ENCODE measurements at places on chromosomes 12 and 14.

- DNase-seq = no peak
Observed at GRCh38 chr14:84535484-84535883, 994.5 kb upstream of the FLRT2 start.

DNA sequence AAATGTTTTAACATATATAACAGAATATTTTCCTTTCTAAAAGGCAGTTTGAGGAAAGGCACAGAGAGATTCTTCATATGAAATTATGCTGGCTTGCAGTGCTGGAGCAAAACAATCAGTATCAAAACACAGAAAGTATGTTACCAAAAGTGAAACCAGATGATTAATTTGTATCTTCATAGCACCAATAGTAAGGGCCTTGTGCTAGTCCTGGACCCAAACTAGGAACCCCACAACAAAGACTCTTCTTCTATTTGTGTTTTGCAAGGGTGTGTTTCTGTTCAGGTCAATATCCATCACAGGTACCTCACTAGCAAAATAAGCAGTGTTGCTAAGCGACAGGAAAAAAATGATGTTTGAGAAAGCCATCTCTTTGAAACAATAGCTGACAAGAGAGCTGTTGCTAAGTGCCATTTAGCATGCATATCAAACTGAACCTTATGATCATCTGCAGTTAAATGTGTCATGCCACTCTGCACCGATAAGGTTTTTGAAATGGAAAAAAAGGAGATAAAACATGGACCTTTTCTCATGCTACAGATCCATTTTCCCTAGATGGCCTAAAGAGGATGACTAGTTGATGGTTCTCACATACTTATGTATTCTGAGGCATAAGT lies 196.2 kb upstream of the ALG10 start:
- no peak for DNase-seq

DNA sequence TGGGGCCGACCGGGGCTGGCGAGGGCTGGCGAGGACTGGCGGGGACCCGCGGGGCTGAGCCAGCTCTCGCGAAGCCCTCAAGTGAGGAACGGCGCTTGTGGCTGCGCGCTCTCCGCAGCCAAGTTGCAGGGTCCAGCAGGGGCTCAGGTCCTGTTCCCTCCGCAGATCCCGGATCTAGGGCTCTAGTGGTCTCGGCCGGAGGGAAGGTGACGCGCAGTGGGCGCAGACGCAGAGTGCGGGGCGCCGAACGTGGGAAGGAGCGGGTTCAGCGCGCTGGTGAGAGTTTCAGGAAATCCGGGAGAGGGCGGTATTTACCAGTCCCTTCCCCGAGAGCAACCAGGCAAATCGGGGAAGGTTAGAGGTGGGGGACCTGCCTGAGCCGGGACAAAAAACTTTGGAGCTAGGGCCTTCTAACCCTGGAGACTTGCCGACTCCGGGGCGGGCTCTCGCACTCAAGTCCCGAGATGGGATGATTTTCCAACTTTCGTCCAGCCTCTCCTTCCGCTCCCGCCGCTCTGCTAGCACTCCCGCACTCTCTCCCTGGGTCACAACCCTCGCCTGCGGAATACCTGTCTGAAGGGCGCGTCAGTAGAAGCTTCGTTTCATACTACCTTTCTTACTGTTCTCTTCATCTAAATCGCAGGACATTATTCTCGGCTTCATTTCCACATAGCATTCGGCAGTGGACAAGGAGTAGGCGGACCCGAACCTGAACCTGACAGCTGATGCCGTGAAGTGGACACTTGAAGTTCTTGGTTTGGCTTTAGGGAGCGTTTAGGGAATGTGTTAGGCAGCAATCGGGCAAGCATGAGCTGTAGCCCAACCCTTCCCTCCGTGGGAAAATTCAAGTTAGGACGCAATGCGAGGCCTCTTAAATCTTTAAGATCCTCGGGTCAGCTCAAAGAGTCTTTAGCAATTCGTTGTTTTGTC lies 13.6 kb upstream of the PAX9 start:
- DNase-seq = no peak

DNA sequence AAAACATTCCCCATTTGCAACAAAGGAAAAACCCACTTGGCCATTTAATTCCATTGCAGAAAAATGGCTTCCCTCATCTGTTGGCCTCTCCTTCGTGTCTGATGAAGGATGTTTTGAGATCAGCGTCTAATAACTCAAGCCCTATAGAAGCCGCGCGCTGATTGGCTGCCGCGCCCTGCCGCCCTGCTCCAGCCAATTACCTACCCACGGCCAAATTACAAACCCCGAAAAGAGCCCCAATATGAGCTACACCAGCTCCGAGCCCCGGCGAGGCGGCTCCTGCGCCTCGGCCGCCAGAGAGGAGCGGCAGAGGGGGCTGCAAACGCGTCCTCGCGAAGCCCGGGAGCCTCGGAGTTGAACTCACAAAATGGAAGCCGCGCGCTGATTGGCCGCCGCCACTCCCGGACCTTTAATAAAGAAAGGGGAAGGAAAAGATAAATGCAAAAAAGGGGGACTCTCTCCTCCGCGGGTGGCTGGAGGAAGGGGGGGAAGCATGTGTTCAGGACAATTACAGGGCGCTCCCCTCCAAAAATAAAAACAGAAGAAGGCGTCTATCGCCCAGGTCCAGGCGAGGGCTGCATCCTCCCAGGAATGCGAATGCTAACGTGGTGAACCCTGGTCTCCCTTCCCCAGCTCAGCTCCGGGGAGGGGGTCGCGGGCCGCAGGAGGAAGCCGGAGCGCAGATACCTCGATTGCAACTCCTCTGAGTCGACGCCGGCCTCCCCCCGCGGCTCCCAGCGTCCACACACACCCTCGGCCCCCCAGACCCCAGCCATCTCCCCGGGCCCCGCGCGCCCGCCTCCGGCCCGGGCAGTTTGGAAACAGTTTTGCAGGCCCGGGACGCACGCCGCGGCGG lies 738 bp upstream of the SETD1B start:
- peak; percentile 96 for DNase-seq

- no peak for DNase-seq
Observed at GRCh38 chr14:82778601-82779000, 1244.9 kb upstream of the SEL1L start.

DNA sequence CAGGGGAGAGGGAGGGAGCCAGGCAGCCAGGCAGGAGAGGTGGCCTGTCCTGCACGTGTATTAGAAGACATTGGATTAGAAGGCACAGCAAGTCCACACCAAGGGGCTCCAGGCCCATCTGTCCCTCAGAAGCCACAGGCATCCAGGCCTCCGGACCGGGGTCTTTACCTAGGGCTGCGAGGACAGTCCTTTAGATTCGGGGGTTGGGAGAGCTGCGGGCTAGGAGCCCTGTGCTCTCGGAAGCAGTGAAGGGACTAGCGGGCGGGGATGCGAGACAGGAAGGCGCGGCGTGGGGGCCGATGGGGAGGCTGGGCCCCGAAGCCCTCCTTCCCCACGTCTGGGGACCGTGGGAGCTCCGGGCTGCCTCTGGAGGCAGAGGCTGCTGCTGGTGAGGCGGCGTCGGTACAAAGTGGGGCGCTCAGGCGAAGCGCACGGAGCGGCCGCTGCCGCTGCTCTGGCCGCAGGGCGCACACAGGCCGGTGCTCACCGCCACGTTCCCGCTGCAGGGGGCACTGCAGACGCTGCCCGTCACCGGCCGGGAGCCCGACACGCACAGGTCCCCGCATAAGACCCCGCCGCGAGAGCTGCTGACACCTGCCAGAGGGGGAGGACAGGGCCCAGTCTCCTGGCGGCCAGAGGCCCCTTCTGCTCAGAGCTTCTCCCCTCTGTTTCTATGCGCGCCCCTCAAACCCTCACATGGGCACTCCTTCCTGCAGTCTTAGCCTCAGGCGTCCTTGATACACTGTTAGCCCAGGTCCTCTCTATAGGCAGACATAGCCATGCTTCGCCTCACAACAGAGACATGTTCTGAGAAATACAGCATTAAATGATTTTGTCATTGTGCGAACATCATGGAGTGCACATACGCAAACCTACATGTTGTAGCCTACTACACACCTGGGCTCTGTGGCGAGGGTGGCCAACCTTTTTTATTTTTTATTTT lies 17.3 kb downstream of the KRT7 start:
- DNase-seq = no peak

GRCh38 chr14:77142005-77142800 lies 612 bp upstream of the ZDHHC22 start:
- DNase-seq = no peak

- DNase-seq = no peak
Observed at GRCh38 chr12:22533155-22533554, 11.2 kb downstream of the C2CD5 start.

- DNase-seq = no peak
Observed at GRCh38 chr12:27493260-27493940, 30.6 kb upstream of the PPFIBP1 start.

DNA sequence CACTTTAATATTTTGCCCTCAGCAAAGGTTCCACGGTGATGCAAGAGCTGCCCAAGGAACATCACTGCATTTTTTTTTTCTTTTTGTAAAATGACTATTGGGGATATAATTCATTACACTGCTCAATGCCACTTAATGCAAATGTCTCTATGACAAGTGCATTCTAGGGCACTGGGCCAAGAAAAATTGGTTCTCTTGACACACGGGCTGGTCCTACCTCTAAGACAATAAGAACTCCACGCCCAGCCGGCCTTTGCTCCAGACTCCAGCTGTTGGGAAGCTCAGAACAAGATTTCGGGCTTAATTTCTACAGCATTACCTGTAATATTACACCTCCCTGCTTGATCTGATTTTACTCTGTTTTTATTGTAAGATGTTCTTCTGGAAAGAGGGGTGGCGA lies 48.8 kb upstream of the VRK1 start:
- no peak for DNase-seq

DNA sequence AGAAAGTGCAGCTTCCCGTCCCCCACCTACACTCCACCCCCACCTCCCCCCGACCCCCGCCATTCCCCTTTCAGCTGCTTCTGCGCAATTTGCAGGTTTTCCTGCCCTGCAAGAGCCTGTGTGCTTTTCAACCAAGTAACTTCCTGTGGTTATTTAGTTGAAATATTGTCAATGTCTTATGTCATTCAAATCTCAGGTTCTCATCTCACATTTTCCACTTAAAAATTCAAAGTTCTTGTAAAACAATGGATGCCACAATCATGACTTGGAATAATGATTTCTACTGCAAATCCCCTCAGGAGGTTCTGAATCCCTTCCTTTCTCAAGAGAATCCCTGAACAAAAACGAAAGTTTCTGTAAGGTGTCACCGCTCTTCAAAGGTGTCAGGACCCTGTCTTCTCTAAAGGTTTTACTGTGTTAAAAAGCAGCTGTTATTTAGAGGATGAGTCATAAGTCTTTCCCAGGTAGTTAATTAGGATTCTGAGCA lies 31.6 kb downstream of the WBP11 start:
- peak; percentile 74 for DNase-seq

DNA sequence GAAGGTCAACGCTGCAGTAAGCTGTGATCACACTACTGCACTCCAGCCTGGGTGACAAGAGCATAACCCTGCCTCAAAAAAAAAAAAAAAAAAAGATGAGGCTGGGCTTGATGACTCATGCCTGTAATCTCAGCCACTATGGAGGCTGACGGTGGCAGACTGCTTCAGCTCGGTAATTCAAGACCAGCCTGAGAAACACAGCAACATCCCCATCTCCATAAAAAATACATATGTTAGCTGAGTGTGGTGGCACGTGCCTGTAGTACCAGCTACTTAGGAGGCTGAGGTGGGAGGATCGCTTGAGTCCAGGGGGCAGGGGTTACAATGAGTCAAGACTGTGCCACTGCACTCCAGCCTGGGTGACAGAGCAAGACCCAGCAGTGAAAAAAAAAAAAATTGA lies 50.4 kb downstream of the GXYLT1 start:
- DNase-seq = peak; percentile 27

- no peak for DNase-seq
Observed at GRCh38 chr12:94191023-94191422, 42.6 kb downstream of the PLXNC1 start.
